GM12865 (cell line): ENCODE measurements at places on chromosomes 5 and 9.
A peak's percentile ranks its signal among the peaks of the same experiment; 100 is the strongest.

DNA sequence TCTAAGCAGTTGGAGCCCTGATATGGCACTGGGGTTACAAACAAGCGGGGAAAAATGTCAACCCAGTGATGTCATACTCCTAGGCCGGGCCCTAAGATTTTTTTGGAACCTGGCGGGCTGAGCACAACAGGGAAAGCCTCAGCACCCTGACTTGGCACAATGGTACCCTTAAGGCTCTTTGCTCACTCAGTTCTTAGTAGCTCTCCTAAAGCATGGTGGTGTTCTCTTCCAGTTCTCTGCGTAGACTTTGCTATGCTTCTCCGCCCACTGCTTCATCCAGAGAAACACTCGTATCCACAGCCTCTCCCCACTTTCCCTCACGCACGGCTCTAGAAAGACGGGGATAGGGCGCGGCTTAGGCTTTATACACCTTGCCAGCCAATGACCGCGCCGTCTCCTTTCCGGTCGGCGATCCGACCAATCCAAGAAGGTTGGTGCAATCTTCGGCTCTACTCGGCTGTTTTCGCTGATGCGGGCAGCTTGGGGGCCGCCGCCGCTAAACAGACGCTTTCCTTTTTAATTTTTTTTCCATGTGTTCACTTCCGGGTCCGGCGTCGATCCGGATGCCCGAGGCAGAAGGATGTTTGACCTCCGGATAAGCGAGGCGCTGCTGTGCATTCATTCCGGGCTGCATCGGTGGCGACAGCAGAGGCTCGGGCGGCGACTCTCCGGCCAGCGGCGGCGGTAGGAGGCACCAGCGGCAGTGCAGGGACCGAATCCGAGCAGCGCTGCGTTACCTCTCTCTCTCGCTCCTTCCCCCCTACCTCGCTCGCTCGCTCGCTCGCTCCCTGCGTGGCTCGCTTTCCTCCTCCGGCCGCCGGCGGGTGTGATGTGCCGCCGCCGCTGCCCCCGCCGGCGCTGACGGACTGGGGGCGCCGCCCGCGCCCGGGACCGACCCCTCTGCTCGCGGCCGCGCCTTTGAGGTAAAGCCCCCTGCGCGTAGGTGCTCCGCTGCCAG, at the start of gene CSNK1G3:
CSNK1G3 (plus strand) TSS at position 530 of the 958 bp plus-strand sequence. CDS start 33,487 bp downstream, outside the sequence.
- peak; percentile 97 for DNase-seq

DNA sequence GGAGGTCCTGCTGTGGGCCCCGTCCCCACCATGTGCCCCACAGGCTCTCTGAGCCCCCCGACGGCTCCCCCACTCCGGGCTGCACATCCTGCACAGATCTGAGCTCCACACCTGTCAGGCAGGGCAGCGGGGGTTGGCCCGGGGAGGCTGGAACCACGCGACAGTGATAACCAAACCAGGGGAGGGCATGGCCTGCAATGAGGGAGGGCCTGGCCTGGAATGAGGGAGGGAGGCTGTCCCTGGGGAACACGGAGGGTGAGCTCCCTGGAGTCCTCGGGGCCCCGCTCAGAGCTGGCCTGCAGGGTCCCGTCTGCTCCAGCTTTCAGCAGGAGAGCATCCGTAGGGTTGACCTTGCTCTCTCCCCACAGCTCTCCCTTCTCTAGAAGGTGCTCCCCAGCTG, 30.5 kb downstream of the SLC9A3 start:
- DNase-seq, result no peak

DNA sequence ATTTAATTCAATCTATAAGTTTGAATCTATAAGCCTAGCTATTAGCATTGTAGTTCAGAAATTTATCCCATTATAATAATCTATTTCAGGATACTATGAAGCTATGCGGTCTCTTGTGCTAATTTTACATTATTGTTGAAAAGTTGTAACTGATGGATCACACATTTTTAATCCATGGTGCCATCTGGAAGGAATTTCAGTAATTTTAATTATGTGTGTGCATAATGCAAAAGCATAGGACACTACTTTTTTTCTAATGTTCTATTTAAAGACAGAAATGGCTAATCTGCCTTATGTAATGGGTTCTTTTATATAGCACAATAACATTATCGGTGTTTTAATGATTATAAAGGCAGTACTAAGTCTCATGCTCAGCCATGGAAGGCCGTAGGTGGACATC, 90.6 kb downstream of the HOMER1 start:
- DNase-seq, result no peak

GRCh38 chr5:116738615-116739261, 164.1 kb upstream of the SEMA6A start:
- no peak for DNase-seq

- no peak for DNase-seq
These were observed 144.1 kb upstream of the NFIL3 start for GRCh38 chr9:91567642-91568274.

- no peak for DNase-seq
These were observed 22.4 kb downstream of the EFCAB9 start for GRCh38 chr5:172216345-172216744.

DNA sequence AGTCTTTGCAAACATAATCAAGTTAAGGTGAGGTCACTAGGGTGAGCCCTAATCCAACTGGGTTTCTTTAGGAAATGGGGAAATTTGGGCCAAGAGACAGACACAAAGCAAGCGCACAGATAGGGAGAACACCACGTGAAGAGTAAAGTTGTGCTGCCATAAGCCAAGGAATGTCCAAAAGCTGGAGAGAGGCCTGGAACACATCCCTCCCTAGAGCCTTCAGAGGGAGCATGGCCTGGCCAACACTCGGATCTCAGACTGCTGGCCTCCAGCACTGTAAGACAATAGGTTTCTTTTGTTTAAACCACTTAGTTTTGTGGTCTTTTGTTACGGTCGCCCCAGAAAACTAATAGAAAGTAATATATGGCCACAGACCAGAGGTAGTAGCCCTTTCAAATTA, 8.1 kb upstream of the ROR2 start:
- DNase-seq, result no peak

DNA sequence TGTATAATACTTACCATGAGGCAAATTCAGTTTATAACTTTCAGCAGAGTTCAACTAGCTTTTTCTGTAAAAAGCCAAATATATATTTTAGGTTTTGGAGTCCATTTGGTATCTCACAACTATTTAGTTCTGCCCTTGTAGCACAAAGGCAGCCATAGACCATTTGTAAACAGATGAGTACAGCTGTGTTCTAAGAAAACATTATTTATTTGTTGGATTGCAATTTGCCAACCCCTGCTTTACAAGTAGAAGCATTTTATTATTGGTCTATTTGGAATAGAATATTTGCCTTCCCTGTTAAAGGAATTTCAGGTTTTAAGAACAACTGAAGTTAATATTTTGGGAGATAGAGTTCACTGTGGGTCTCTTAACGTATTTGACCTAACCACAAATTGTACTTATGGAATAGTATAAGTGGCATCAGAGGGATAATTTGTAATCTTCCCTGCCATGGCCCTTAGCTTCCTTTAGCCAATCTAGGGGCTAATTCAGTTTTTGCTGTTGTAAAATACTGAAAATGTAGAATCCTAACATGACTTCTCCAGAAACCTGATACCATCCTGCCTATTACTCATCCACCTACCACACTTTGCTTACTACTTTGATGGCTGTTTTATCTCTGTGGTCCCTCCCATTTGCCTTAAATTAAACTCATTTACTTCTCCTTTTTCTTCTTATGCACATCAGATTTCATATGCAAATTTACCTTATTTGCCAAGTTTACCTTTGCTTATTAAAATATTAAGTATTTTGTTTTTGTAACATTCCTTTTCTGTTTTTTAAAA, 109.2 kb downstream of the DMXL1 start:
- DNase-seq, result no peak

GRCh38 chr5:168353216-168353957, 61.9 kb downstream of the WWC1 start:
- no peak for DNase-seq

DNA sequence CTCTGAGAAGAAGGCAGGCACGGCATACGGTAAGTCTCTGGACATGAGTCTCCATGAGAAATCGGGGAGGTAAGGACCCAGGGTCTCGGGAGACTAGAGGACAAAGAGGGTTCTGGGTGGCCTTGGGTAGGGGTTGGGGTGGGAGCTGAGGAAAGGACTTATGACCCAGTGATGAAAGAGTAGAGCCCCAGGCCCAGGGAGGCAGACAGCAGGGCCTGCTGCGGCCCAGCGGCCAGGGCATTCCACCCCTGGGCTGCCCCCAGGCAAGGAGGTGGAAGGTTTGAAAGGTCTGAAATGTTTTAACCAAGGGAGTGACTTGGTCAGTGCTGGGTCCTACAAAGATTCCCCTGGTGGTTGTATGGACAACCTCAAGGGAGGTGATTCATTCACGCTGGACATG, 89.1 kb downstream of the CRB2 start:
- no peak for DNase-seq

GRCh38 chr9:77999231-77999631, 32.4 kb downstream of the GNAQ start:
- no peak for DNase-seq

DNA sequence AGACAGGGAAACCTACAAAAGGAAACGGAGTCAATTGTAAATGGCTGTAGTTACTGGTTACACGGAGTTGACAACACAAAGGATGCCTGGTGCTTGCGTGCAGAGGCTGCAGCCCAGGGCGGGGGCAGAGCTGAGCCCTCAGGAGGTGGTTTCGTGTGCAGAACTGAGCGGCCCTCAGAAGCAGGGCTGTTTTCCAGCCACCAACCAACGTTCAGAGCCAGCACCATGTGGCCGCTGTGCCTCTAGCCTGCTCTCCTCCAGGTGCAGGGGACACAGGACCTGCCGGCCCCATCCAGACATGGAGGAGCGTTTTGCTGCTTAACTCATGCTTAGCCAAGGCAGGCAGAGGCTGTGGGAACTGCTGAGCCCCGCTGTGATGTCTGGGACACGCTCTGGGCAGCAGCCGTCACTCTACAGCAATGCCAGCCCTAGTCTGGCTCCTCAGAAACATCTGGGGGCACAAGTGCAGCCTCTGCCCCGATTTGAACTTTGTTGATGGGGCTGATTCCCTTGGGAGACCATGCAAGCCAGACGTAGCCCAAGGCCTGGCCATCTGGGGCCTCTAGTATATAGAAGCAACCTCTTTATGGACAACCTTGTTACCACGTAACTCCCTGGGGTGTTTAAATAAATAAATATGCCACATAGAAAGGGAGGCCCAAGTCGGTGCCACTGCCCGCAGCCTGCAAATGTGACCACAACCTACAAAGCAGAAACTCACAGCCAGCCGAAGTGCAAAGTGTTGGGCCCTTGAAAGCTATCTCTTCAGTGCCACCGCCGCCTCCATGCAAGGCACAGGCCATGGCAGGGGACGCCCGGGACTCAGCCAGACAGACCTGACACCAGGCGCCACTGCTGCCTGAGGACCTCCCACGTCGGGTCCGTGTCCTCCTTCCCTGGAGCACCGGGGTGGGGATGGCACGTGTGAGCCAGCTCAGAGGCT, 42.1 kb downstream of the NKD2 start:
- no peak for DNase-seq

DNA sequence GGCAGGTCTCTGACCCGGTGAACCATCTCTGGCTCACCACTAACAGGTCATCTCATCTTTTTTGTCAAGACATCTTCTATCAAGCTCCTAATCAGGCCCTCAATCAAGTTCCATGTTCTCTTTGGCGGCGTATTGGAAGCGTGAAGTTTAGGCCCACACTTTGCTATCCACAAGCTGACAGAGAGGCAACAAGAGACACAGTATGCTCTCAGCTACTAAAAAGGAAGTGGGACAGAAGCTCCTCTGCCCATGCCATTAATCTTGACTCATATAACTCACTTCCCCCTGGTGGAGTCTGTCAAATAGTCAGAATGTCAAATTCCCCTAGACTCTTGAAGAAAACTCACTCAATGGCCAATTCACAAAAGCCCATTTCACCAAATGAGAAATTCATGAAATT, 77.6 kb upstream of the TMC1 start:
- DNase-seq, result peak; percentile 91

DNA sequence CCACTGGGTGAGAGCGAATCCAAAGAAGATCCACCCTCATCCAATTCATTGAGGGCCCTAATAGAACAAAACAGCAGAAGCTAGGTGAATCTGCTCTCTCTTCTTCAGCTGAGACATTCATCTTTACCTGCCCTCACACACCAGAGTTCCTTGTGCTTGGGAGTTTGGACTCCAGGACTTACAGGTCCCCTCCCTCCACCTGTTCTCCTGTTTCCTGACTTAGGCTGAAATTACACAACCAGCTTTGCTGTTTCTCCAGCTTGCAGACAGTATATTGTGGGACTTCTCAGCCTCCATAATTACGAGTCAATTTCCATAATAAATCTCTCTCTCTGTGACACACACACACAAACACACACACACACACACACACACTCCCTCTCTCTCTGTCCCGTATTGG, 19.1 kb downstream of the TMEM171 start:
- DNase-seq, result no peak

- DNase-seq, result no peak
These were observed 43.8 kb downstream of the NR2F1 start for GRCh38 chr5:93626801-93627200.

DNA sequence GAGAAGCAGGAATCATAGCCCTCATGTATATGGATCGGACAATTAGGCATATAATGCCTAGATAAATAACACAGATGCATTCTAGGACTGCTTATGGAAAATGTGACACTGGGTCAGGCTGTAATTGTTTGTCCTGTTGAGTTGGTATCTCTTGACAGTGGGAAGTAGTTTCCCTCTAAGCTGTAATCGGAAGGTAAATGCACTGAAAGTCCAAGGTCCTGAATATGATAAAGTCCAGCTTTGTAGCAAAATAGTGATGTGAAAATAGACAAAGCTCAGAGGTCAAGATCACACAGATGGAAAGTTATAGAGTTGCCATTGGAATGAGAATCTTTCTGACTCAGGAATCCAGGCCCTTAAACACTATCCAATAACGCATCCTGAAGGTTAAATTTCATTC, 214.2 kb downstream of the GABRB2 start:
- no peak for DNase-seq

DNA sequence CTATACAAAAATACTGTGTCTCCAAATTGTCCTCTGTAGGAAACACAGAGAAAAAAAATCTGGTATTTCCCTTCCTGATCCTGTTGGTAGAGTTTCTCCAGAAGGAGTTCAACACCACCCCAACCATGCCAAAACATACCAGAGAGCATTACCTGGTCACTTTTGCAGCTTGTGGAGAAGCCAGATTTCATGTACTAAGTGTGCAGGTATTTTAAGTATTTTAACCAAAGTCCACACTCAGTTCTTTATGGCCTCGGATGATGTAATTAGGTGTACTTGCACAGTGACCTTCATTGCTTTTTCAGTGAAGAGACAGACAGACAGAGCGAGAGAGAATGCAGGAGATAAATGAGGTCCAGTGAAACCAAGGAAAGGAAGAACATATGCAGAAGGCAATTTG, 2046.8 kb upstream of the CDH9 start:
- no peak for DNase-seq

DNA sequence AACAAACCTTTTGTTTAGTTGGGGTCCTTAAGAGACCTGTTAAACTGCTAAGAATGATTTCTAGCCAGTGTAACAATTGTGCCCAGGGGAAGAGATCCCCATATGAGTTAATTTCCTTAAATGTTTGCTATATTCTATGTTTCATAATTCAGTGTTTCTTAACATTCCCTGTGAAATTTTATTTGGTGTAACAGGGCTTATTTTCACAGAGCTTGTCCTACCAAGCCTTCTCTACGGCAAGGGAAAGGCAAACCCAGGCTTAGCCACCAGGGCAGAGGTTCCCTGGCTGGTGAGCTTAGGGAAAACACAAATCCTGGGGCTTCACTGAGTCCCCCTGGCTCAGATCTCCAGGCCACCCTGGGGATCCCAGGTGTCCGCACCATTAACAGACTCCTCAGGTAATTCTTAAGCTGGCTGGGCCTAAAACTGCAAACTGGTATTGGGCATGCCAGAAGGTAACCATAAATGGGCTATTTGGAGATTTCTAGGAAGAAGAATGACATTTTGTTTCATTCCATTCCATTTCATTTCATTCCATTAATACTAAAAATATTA, 17.0 kb upstream of the LCP2 start:
- no peak for DNase-seq

GRCh38 chr5:32726086-32726557, 15.0 kb downstream of the NPR3 start:
- no peak for DNase-seq
